ENCODE measurements at places on chromosomes 12 and 14.

DNA sequence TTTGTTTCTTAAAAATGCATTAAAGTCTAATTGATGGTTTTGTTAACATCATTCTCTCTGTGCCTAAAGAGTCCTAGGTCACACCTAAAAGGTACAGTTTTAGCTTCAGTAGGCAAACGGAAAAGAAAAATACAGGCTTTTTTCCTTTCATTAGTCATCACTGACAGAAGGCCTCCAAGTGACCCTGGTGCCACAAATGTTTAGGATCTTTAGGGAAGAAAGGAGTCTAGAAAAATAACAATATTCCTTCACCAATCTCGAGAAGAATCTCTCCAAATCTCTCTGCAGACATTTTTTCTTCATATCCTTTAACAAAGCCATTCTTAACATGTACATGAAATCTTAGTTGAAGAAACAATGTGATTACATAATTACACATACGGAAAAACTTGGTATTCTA, 2.0 kb downstream of the DENND5B start:
- no peak for DNase-seq

DNA sequence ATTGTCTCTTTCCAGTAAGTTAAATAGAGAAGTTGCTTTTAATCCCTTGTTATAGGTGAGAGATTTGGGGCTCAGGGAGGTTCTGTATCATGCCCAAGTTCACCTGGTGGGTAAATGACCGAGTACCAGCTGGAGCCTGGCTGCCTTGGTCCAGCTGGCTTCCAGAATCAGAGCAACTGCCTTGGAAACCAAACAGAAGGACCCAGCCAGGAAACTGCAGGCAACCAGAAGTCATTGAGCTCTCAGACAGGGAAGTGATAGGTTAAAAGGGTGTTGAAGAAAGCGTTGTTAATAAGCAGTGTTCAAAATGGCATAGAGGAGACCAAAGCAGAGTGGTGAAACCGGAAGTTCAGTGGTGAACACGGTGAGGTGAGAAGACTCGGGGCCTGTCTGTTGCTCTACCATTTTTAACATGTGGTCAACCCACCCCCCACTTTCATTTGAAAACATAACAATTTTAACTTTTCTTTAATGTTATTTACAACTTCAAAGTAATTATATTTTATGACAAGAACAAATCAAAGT, 54.9 kb downstream of the PLEKHG7 start:
- no peak for DNase-seq

GRCh38 chr12:109777544-109777943, 55.7 kb downstream of the TRPV4 start:
- DNase-seq = peak; percentile 5

GRCh38 chr12:91804533-91804932, 341.1 kb downstream of the BTG1 start:
- no peak for DNase-seq

GRCh38 chr14:71202881-71203280, 295.6 kb downstream of the PCNX1 start:
- DNase-seq = no peak

GRCh38 chr12:110528277-110528839, 26.2 kb downstream of the RAD9B start:
- no peak for DNase-seq

DNA sequence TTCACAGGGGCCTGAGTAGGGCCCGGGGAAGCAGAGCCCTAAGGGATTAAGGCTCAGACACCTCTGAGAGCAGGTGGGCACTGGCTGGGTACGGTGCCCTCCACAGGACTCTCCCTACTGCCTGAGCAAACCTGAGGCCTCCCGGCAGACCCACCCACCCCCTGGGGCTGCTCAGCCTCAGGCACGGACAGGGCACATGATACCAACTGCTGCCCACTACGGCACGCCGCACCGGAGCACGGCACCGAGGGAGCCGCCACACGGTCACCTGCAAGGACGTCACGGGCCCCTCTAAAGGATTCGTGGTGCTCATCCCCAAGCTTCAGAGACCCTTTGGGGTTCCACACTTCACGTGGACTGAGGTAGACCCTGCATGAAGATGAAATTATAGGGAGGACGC, 7.1 kb downstream of the LTBR start:
- DNase-seq = no peak

- no peak for DNase-seq
These were observed 4.7 kb downstream of the MTERF2 start for GRCh38 chr12:106982229-106982628.

DNA sequence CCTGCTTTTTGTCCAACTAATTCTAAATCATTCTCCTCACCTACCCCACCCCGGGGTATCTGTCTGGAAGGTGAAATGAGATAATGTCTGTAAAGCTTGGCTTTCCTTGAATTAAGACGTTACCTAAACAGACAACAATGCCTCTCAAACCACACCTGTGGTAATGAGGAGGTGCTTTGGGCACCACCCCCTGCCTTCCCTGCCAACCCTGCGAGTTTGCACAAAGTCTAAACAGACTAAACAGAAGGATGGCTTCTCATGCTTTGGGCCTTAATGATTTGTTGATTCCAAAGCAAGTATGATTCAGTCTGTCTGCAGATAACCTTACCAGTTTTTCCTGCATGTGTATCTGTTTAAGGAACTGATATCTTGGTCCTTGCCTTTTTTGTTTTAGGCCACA, 82.4 kb downstream of the ZFC3H1 start:
- DNase-seq = no peak

- no peak for DNase-seq
These were observed 12.1 kb downstream of the ADCK1 start for GRCh38 chr14:77812028-77812427.

GRCh38 chr12:54486173-54486867, 11.2 kb upstream of the NCKAP1L start:
- no peak for DNase-seq

DNA sequence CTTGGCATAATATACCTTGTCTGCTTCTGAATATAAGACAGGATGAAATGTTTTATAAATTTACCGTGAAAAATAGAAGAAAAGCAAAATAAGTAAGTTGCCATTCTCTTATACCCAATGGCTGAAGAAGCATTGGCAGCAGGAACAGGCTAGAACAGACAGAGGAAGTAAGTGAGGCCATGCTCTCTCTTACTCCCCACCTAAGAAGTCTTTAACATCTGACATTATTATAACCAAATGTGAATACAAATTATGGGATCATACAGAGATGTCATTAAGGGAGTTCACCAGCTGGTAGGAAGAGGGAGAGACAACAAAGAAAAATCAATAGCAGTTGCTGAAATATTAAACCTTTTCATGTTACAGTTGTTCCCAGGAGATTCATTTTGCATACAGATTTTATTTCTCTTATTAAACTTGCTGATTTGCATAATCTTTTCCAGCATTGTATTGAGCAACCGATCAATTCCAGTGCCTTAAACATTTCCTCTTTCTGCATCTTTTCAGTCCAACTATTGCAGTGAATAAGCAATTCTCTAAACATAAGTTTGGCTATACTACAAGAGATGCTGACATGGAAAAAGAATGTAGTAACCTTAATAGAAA, 270.6 kb downstream of the SLC6A15 start:
- no peak for DNase-seq

GRCh38 chr14:21780429-21781084, 106.9 kb upstream of the OR4E1 start:
- no peak for DNase-seq

DNA sequence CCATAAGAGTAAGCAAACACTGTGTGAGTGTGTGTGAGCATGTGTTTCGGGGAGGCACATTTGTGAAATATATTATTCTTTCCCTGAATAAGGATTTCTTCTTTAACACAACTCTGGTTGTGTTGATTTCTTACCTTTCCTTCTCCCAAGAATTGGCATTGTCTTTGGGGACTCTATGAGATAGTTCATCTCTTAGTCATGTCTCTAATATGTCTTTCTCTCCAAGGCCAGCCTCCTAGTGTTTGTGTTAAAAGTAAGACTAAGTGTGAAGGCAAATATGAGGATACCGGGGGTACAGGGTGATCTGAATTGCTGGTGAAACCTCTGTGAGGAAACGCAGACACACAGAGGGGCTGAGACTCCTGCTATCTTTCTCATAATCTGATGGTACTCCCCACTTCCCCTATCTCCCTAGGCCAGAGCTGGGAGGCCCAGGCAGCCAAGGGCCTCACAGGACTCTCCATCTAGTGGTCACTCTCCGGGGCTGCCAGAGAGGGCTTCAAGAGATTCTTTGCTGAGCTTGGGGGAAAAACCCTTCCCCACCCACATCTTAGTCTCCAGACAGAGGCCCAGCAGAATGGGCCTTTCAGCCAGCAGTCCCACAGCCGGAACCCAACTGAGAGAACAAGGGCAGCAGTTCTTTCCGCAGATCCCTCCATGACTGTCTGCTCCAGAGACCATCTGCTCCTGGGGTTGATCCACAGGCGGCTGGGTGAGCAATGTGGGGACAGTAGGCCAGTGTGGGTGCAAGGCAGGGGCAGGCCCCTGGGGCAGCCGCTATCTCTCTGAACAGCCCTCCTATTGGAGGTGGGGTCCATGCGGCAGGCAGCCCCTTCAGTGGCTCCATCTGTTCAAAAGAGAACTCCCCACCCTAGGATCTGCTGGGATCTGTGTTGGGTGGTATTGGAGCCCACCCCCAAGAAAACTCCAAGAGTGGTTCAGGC, 5.8 kb upstream of the HOXC12 start:
- no peak for DNase-seq

GRCh38 chr12:8453021-8453513, 2.7 kb upstream of the CLEC6A start:
- no peak for DNase-seq

DNA sequence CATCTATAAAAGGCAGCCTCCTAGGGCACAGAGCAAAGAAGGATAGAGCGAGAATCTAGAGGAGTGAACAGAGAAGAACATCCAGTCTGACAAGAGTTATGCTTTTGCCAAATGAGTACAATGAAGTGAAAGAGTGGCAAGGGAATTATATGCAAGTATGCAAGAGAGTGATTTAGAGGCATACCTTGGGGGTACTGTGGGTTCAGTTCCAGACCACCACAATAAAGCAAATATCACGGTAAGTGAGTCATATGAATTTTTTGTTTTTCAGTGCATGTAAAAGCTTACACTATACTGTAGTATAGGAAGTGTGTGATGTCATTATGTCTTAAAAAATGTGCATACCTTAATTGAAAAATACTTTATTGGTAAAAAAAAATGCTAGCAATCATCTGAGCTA, 101.4 kb downstream of the SLC38A1 start:
- DNase-seq = no peak

GRCh38 chr12:104339663-104340062, 36.1 kb downstream of the EID3 start:
- no peak for DNase-seq

GRCh38 chr12:117876436-117876816, 92.4 kb downstream of the KSR2 start:
- DNase-seq = no peak

- DNase-seq = no peak
These were observed 357.4 kb downstream of the TMEM117 start for GRCh38 chr12:44193281-44193680.

- DNase-seq = no peak
These were observed 3.0 kb downstream of the ETV6 start for GRCh38 chr12:11652351-11653040.

- DNase-seq = no peak
These were observed 53.0 kb downstream of the IFNG-AS1 start for GRCh38 chr12:68042212-68042699.
